Right hindlimb (tissue), 1 donor: ENCODE measurements at places on chromosomes 11 and 22.
A peak's percentile ranks its signal among the peaks of the same experiment; 100 is the strongest.

DNA sequence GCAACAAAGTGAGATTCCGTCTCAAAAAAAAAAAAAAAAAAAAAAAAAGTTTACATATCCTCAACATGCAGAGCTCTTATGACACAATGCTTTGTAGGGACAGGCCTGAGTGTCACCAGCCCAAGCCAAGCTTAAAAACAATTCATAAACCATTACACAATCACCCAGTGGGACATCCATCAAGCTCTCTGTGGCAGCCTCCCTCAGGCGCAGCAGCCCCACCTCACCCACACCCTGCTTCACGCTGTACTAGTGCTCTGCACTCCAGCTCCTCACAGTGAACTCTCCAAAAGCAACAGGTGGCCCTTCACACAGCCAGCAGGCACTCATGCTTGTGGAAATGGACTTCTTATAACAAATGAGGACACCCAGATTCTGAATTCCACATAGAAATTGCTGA is 3.5 kb upstream of the FOXRED2 start:
- DNase-seq = no peak

GRCh38 chr22:31326877-31327276 is 19.3 kb downstream of the PATZ1 start:
- DNase-seq = no peak

GRCh38 chr11:11662578-11662977 is 40.8 kb upstream of the GALNT18 start:
- no peak for DNase-seq

- no peak for DNase-seq
Observed at GRCh38 chr11:124753205-124753604, 1.1 kb upstream of the VSIG2 start.

DNA sequence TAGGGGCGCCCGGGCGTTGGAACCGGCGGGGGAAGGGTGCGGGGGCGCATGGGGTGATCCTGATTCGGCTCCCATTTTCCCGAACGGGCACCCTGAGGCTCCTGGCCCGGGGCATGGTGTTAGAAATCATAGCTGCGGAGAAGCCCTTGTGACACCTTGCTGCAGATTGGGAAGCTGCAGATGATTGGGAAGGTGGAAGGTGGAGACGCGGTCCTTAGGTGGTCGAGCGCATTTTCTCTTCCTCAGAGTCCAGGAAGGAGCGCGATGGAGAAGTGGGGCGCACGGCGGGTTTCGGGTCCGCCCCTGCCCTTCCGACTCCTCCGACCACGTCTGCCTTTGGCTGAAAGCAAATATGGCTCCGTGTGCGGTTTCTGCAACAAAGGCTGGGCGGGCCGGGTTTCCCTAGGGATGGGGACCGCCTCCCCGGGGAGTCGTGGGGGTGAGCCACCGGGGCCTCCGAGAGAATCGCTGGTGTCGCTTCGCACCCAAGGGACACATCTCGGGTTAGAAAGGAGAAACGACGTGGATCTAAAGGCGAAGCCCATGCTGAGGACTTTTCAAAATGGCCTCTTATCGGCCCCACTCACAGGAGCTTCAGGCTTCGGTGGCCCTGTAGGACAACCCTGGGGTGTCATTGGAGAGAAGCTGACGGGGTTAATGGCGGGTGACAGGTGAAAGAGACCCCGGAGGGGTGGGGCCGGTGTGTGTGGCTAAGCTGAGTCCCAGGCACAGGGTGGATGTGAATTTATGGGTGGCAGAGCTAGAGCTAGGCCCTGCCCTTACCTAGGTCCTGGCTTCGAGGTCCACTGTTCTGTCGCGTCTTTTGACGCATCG is 707 bp upstream of the FTH1 start:
- peak; percentile 64 for DNase-seq

DNA sequence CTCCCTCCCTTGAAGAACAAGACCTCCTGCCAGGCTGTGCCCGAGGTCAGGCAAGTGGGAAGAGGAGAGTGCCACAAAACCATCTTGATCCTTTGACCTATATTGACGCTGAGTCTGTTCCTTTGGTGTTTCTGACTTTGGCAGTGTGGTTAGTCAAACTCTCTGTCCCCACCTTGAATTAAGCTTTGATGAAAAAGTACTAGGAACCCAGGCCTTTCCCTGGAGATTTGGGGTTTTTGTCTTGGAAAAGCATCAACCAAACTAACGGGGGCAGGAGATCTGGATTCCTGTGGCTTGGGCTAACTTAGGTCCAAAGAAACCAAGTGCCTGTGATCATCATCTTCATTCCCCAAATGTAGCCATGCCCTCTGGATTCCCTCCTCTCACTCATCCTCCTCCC is 40.4 kb downstream of the ARFGAP2 start:
- DNase-seq = no peak

- peak; percentile 69 for DNase-seq
Observed at GRCh38 chr11:71080239-71081097, 171.9 kb downstream of the SHANK2 start.

- peak; percentile 58 for DNase-seq
Observed at GRCh38 chr11:27720277-27720830, 20.1 kb upstream of the BDNF start.

- no peak for DNase-seq
Observed at GRCh38 chr11:12968826-12969225, 40.3 kb upstream of the RASSF10 start.

- no peak for DNase-seq
Observed at GRCh38 chr11:91296629-91297028, 928.0 kb upstream of the FAT3 start.

GRCh38 chr22:27630754-27631153 is 170.8 kb downstream of the MN1 start:
- no peak for DNase-seq

- DNase-seq = no peak
Observed at GRCh38 chr11:130194241-130195023, 34.9 kb downstream of the ST14 start.

DNA sequence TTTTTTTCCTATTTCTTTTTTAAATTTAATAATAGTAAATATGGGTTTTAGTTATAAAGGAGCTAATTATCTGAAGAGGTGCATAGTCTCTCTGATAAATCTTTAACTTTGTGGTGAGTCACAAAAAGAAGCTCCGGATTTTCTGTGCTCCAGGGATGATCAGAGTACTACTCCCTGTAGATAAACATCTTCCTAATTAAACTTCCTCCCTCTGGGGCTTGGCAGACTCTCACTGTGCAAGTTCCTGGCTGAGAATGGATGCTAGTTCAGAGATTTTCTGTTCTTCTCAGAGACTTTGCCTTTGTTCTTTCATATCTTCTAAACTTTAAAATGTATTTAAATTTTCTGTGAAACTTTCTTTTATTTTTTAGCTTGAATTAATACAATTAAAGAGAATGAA is at the start of gene OR10G7:
Gene OR10G7 (minus strand): TSS at position 72 of the 400 bp plus-strand sequence. CDS start 2,324 bp downstream, outside the sequence.
- no peak for DNase-seq

GRCh38 chr11:117378976-117379865 is 51.6 kb downstream of the CEP164 start:
- no peak for DNase-seq

GRCh38 chr11:93481696-93482095 is 61.5 kb downstream of the SMCO4 start:
- DNase-seq = no peak

- peak; percentile 90 for DNase-seq
Observed at GRCh38 chr22:38202437-38203089, 769 bp downstream of the MAFF start.

- no peak for DNase-seq
Observed at GRCh38 chr11:125364121-125364826, 131.8 kb downstream of the FEZ1 start.

GRCh38 chr22:41929418-41929810 is 2.8 kb upstream of the TNFRSF13C start:
- no peak for DNase-seq

GRCh38 chr11:78100676-78101472 is 21.2 kb upstream of the NDUFC2 start:
- DNase-seq = no peak

DNA sequence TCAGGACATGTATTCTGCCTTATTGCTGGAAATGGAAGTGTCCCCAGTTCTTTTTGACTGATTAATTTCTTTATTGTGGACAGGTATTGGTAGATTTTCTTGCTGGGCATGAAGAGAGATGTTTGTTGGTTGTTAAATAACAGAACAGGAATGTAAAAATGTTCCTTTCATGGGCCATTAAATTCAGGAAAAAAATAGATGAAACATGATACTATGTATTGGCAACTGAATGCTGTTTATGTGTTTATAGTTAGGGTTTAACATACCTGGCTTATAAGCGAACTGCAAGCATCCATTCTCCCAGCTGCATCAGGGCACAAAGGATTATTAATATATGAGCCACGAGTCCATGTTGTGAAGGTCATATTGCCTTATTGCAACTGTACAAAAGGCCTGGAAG is 368.5 kb downstream of the NELL1 start:
- DNase-seq = no peak

DNA sequence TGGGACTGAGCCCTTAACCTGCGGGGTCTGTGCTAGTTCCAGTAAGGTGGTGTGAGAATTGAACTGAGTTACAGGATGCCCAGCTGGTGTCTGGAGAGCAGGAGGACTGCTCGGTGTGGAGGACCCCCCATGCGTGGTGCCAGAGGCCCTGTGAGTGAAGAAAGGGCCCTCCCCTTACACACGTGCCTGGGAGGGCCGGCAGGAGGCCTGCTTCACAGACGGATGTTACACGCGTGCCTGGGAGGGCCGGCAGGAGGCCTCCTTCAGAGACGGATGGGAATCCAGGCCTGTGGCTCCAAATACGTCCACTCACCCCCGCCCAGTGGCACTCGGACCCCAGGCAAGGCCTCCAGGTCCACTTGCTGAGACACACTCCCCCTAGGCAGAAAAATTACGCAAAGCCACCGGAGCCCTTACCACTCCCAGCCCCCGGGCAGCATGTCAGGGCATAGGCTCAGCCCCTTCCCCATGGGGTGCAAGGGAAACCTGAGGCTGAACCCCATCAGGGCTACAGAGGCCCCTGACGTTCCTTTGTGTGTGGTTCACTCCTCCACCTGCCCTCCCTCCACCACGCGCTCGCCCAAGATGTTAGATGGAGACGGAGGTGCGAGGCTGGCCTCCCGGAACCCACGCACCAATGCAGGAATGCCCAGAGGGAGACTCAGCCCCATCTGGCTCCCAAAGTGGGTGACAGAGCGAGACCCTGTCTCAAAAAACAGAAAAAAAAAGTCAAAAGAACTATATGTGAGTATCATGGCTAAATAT is 227.8 kb downstream of the BRD1 start:
- no peak for DNase-seq

DNA sequence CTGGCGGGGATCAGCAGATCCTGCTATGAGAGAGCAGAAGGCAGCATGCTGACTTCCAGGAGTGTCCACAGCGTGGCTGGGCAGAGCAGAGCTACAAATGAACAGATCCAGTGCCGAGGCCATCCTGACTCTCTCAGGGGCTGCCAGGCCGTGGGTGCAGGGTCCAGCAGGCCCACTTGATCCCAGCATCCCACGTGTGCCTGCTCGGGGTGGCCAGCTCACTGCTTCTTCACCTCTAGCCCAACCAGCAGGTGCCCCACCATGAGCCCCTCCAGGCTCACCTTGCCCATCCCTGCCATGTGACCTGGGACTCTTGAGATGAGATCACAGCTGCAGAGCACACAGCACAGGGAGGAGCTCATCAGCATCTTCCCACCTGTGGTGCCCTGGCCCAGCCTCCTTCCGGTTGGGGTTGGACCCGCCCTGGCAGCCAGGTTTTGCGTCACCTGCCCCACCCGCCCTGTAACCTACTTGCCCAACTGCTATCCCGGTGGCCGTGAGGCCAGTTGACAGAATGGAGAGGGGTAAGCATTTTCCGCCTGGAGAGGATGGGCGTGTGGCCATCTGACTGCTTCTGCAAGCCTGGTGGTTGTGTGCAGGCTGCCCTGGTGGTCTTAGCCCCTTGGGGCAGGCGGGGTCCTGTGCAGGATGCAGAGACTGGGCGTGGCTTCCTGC is 11.0 kb downstream of the TANGO2 start:
- DNase-seq = no peak

DNA sequence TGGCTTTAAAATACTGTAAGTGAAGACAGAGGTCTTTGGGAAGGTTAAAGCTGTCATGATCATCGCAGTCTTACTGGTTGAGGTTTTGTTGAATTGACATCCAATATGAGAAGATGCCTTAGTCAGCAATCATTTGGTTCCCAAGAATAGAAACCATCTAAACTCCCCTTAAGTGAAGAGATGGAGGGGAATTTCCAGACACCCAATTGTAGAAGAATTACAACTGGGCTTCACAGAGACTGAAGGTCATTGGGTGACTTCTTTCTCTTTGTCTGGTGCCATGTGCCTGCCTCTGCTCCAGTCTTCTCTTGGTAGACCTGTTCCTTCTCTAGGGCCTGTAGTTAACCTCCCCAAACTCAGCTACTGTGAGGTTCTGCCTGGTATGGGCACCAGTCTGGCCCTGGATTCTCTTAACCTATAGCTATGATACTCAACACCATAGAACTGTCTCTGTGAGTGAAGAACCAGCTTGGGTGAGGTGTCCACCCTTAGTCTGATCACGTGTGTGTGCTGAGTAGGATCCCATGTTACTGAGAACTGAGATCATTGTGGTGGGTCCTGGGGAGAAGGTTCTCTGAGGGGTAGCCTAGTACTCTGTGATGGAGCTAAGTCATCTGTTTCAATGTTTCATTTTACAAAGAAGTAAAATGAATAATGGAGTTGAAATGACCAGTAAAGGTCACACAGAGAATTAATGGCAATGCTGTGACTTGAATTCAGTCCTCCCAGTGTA is 182.5 kb downstream of the CSNK2A3 start:
- no peak for DNase-seq

DNA sequence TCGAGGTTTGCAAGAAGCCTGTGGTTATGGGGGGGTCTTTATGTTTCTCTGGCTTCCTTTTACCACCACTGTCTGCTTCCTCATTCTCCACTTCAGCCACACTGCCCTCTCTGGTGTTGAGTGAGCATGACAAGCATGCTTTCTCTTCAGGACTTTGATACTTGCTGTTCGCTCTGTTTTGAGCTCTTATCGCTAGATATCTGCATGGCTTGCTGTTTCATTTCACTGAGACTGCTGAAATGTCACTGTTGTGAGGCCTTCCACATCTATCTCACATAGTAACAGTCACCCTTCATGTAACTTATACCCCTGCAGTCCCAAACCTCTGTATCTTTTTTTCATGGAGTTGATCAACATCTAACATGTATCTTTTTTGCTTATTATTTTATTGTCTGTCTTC is 59.8 kb downstream of the TMEM135 start:
- DNase-seq = no peak

DNA sequence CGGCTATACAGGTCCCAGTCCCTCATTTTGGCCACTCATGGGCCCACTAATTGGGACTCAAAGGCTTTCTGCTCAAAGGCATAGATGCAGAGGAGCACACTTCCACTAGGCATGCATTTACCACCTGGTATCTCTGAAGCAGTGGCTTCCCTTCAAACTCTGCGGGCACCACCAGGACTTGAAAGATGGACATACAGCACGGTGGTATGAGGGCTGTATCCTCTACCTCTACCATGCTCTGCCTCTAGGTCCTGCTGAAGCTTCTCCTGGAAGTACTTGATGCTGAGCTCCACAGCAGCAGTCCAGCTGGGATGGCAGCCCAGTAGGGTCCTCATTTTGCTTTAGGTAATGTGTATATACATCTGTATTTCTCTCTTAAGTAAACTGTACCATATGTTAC is 49.9 kb downstream of the RAB6A start:
- DNase-seq = no peak
